ENCODE measurements at places on chromosomes 12 and 14.

DNA sequence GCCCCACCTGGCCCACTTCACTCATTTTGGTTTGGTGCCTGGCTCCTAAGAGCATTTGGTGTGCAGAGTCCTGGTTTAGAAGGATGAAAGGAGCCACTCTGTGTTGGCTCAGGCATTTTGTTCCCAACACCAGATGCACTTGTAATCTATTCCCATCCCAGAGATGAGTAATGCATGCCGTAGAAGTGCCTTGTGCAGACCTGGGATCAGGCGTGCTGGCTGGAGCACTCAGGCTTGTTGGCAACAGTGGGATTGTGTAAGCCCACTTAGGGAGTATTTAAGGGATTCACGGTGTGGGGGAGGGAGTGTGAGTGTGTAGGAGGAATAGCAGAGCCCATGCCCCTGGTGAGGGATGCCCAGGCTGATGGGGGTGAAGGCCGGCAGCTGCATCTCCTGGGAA is 501.5 kb upstream of the TBX3 start:
- DNase-seq: no peak

DNA sequence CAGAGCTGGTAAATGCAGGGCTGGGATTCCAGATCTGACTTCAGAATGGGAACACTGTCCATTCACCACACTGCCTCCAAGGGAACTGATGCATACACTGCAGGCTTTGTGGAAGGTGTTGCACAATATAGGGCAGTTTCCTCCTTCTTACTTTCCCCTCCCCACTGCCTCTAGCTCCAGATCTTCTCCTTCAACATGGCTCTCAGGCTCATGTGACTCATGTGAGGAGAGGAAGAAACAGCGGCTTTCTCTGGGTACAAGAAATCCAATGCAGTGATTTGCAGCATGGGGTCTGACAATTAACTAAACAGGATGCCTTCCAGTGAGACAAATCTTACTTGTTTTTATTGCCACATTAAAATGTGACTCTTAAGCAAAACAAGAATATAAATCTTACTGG is 447.6 kb upstream of the CCDC196 start:
- no peak for DNase-seq

- no peak for DNase-seq
Observed at GRCh38 chr12:92574911-92575570, 127.7 kb upstream of the PLEKHG7 start.

DNA sequence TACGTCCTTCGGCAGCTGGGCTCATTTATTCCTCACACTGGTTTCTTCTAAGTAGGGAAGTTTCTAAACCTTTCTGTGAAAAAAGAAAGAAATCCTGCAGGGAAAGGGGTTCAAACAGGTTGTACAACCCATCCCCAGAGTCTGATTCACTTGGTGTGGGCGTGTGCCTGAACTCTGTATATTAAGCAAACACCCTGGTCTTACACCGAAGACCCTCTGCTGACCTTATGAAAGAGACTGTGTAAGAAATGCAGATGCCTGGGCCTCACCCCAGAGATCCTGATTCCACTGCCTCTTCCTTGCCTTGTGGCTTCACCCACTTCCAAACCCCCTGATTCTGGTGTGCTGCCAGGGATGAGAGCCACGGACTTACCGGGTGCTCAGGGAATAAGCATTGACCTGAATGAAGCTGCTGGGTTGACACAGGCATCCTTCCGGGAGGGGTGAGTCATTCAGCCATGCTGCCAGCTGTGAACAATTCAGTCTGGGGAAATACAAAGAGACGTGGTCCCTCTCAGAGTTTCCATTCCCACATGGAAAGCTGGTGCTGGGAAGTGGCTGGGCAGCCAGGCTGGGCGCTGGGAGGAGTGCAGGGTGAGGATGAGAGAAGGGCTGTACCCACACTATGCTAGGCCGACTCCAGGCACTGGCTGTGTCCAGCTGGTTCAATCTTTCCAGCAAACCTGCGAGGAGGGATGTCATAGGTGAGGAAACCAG is 26.5 kb upstream of the ACTN1 start:
- DNase-seq: no peak

GRCh38 chr14:72165229-72165698 is 233.0 kb downstream of the RGS6 start:
- no peak for DNase-seq

DNA sequence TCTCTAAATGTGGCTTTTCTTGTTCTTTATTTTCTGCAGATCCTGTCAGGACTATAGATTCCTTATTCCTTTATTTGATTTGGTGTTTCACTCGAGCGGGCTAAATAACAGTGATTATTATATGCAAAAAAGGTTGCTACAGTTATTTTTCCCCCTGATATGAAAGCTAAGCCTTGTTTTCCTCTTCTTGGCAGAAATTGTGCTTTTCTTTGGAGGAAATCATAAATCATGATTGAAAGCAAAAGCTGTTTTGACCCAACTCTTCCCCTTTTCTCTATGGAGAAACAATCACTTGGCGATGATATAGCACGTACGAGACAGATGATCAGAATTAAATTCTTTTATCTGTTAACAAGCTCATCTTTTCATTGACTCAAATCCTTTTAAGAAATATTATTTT is 31.4 kb downstream of the PPFIBP1 start:
- DNase-seq: no peak

- DNase-seq: no peak
Observed at GRCh38 chr14:60812987-60813386, 78.4 kb downstream of the MNAT1 start.

DNA sequence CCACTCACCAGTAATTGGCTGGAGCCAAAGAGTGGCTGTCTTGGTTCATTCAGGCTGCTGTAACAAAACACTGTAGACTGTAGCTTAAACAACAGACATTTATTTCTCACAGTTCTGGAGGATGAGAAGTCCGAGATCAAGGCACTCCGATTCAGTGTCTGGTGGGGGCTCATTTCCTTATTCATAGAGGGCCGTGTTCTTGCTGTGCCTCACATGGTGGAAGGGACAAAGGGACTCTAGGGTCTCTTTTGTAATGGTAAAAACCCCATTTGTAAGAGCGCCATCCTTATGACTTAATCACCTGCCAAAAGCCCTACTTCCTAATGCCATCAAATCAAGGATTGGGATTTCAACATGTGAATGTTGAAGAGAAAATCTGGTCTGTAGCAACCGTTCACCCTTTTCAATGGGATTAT is 34.7 kb upstream of the CDKN3 start:
- no peak for DNase-seq

GRCh38 chr14:50826681-50827080 is 4.3 kb downstream of the NIN start:
- DNase-seq: no peak

GRCh38 chr14:72745546-72745945 is 148.4 kb downstream of the DPF3 start:
- no peak for DNase-seq

GRCh38 chr14:81062380-81062779 is 107.0 kb downstream of the TSHR start:
- DNase-seq: no peak

GRCh38 chr14:91116913-91117588 is 3.2 kb downstream of the DGLUCY start:
- peak; percentile 44 for DNase-seq

GRCh38 chr12:67710582-67710981 is 62.0 kb downstream of the DYRK2 start:
- no peak for DNase-seq

GRCh38 chr12:121718653-121719239 is 6.2 kb downstream of the TMEM120B start:
- DNase-seq: no peak

GRCh38 chr14:56487761-56488160 is 91.8 kb upstream of the TMEM260 start:
- DNase-seq: no peak

Measured in stimulated activated naive CD4-positive, alpha-beta T cell treated with Interleukin-2 at 50 U/mL for 16 hours (primary cell).